Panc1 (cell line): ENCODE measurements at places on chromosomes 2 and 18.

GRCh38 chr2:121266543-121267106, 18.4 kb downstream of the TFCP2L1 start:
- no peak for DNase-seq

GRCh38 chr2:234483568-234484251, 13.2 kb downstream of the ARL4C start:
- no peak for DNase-seq

DNA sequence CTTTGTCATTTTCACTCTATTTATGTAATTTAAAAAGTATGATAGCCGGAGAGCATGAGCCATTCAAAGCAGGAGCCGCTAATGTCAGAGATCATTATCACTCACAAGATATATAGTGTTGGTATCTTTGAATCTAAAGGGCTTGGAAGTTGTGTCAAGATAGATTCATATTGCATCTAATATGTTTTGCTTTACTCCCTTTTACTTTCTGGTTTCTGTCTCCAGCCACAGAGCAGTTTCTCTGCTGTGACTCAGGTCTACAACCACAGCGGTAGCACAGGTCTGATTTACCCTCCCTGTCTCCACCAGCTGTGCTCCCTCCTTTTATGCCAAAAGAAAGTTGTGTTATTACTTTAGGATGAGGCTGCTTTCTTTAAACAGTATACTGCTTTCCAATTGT, 424.0 kb downstream of the ARHGAP15 start:
- DNase-seq, result no peak

DNA sequence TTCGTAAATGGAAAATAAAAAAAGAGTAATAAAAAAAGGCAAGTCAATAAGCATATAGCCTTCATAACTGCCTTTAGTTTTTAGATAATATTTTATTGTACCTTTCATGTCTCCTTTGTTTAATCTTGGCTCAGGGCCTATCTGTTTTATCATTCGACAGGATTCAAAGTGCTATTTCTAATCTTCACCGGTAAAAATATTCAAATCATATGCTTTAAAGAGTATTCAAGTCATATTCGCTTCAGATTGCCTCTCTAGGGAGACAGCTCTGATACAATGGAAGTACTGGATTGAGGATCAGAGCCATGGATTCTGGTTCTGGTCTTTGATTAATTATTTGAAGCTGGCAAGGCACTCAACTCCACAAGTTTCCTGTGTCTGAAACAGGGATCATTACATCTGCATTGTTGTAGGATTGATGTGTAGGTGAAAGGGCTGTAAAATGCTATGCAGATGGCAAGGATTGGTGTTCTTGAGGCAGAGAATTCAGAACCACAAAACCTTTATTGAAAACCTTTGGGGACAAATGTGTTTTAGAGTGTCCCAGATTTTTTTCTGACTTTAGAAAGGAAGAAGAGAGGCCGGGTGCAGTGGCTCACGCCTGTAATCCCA, 84.3 kb upstream of the RAPH1 start:
- no peak for DNase-seq

DNA sequence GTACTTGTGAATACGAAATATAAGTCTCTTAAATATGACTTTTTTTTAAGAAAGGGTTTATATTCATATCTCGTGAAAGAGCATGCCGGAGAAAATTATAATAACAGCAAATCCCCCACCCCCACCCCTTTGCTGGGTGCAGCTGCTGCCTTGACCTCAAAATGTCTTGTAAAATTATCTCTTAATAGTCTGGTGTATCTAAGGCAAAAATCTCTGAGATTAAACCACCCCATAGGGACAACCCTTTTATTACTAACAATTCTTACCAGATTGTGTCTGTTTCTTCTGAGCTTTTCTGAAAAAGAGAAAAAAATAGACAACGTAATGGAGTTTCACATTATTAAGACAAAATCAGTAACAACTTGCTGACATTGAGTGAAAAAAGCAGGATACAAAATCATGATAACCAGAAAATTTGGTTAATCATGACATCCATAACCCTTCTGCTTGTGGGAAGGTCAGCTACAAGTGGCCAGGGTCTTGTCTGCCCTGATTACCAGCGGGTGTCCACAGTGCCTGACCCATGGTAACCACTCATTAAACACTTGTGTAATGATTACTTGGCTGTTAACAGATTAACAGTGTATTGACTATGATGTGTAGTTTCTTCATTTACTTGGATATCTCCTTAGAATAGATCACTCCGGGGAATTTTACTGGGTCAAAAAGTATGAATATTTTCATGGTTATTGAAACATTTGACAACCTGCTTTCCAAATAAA, 1.5 kb downstream of the STRADB start:
- DNase-seq, result no peak

- peak; percentile 81 for DNase-seq
These were observed 146.6 kb downstream of the RDH14 start for GRCh38 chr2:18413676-18414396.

DNA sequence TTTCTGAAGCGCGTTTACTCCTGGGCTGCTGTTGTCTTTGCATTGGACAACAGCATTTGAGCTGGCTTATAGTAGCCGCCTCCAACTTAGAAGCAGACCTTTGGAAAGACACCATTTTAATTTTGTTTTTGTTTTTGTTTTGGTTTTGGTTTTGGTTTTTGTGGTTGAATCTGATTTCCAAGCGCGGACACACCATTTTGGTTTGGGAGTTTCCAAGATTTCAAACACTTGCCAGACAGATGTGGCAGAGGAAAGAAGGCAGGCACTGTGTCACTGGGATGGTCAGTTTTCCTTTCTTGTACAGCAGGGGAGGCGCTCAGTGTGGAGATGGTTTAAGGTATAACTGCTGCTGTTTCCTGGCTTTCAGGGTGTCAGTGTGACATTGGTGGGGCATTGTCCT, 126.8 kb downstream of the LAMA3 start:
- DNase-seq, result no peak
